ENCODE measurements at places on chromosomes 3 and 15.

DNA sequence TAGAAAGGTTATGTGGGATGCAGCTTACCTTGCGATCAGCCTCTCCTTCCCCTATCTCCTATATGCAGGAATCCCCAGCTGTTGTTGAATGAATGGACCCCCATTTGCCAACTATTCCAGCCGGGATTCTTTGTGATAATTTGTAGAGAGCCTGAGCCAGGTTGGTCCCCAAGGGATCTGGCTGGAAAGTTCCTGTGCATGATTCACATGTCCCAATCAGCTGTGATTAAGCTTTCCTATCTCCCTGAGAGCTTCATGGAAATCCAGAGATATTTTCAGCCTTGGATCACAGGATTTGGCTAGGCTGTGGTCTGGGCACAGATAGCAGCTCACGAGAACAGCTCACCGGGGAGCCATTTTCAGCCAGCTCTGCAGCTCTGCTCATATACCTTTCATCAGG, 76.7 kb downstream of the ARNT2 start:
- DNase-seq, result peak; percentile 92

GRCh38 chr3:113232342-113232741, 21.0 kb downstream of the BOC start:
- no peak for DNase-seq

- no peak for DNase-seq
Measured at GRCh38 chr15:41974041-41974440, 1.7 kb upstream of the EHD4 start.

- DNase-seq, result peak; percentile 92
Measured at GRCh38 chr3:42061713-42062380, 29.3 kb upstream of the TRAK1 start.

GRCh38 chr3:13716540-13717221, 163.2 kb downstream of the WNT7A start:
- DNase-seq, result no peak

DNA sequence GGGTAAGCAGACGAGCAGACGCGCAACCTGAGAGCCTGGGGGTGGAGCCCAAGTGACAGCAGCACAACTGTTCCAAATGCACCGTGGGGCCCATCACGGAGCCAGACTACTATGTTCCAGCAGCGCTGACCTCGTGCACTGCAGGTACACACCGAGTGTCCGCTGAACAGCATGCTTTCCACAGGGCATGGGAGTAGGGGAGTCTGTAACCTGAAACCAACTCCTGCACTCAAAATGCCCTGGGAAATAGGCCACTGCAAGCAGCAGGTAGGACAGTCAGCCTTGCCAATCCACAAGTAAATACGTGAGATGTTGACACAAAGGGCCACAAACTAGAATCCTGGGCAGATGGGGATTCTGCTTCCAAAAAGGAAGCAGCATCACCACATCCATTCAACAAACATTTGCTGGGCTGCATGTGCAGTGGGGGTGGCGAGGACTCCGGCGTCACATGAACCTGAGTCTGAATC, 73.9 kb downstream of the TBC1D2B start:
- no peak for DNase-seq

DNA sequence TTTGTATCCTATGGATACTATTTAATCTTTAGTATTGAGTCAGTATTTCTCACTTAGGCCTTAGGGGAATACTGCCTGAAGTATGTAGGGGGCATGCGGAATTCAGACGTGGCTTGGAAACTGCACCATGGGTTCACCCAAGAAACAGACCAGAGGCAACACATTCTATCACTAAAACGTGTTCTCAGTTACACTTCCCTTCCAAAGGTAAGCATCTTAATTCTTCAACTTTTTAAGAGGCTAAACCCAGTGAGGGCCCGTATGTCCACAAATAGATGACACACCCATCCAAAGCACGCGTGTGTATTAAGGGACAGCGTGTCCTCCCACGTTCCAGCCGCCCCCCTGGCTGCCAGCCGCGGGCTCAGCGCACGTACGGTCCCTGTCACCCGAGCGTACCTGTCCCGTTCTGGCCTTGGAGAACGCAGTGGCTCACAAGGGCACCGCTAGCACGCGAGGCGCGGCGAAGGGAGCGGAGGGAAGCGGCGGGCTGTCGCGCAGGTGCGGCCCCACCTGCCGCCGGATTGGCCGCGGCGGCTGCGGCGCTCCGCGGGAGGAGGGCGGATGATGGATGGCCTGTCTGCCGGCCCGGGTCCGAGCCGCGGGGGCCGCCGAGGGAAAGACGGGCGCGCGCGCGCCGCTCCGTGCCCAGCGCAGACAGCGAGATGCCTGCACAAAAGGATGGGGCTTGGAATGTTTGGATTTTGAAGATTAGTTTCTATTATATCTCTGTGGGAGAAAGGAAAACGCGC, 1003.9 kb upstream of the NR2F2 start:
- DNase-seq, result no peak

- DNase-seq, result peak; percentile 48
Measured at GRCh38 chr15:55587321-55588069, 650 bp downstream of the PYGO1 start.

- peak; percentile 55 for DNase-seq
Measured at GRCh38 chr3:119322021-119322834, 28.0 kb downstream of the ARHGAP31 start.

- no peak for DNase-seq
Measured at GRCh38 chr3:44883213-44883955, 9.0 kb downstream of the TGM4 start.

DNA sequence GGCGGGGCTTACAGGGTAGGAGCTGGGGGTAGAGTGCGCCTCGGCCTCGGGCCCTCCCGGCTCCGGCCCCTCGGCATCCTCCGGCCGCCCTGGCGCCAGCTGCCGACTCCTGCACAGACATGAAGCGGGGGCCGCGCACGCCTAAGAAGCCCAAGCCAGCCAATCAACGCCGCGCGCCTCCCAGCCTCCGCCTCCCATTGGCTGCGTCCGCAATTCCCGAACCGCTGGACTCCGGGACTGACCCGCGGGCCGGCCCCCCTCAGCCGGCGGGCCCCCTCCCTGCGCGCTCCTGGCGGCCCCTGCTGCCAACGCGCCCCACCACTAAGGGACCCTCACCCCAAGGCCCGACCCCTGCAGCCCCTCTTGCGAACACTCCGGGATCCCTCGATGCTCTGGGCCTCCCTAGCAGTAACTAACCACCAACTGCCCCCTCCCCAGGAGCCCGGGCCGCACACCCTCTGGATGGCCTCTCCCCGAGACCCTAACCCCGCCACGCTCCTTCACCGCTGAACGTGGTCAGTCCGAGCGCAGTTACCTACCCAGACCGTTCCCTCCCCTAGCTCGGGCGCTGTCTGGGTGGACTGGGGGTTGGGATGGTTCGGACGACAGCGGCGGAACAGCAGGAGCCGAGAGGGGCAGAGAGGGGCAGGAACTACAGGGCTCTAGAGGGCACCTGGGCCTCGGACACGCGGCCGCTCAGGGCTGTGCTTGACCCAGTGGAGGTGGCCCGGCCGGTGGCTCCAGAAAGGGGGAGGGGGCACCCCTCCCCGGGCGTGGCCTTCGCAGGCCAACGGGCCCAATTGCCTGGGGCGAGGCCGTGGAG, 5.0 kb downstream of the GATA2 start:
- DNase-seq, result peak; percentile 80

GRCh38 chr15:28934645-28935044, 48.9 kb downstream of the APBA2 start:
- no peak for DNase-seq

DNA sequence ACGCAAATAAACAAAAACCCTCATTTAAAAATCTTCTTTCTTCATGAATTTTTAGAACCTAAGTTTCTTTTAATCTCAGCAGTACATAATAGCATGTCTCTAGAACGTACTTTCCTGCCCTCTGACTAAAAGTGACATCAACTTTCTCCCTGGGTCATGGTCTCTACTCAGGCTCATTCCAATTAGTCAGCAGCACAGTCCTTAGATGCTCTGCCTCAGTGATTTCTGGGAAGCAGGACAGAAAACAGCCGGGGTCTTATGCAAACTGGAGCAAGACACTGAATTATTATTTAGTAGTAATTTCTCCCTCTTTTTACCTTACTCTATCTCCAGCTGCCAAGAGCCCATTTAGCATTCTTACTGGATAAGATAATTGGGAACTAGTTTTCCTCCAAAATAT, 365.2 kb downstream of the TUSC7 start:
- no peak for DNase-seq

DNA sequence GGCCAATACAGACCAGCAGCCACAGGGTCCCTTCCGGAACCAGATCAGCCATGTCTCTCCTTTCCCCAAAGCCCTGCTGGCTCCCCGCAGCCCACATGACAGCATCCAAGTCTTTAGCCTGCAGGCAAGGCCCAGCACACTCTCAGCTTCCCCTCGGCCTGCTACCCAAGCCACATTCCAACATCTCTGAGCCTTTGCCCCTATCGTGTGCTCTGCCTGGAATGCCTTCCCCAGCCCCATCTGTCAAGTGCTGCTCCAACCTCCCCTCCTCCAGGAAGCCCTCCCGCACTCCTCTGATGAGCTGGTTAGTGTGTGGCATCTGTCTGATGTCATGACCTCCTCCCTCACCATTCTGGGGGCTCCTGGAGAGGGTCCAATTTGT, 8.5 kb downstream of the PLXND1 start:
- no peak for DNase-seq

GRCh38 chr3:32568953-32569352, 1.7 kb downstream of the DYNC1LI1 start:
- no peak for DNase-seq

DNA sequence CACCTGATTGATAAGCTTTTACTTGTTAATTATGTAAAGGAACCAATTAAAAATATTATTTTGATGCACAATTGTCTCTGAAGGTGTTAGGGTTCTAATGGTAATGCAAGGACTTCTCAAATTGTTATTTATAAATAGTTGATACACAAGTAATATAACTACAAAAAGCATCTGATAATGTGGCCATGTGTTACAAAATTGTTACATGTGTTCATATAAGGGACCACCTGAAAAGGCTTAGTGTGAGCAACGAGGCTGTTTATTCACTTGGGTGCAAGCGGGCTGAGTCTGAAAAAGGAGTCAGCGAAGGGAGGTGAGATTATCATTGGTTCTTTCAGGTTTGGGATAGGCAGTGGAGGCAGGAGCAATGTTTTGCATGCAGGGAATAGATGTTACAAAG, 421.9 kb upstream of the CADM2 start:
- no peak for DNase-seq

- DNase-seq, result no peak
Measured at GRCh38 chr15:89197503-89197971, 23.8 kb downstream of the RLBP1 start.

- no peak for DNase-seq
Measured at GRCh38 chr3:37756311-37756710, 105.4 kb upstream of the CTDSPL start.

- peak; percentile 39 for DNase-seq
Measured at GRCh38 chr3:30286811-30287210, 319.6 kb upstream of the TGFBR2 start.

- DNase-seq, result no peak
Measured at GRCh38 chr3:39413691-39414420, 7.3 kb downstream of the RPSA start.

- no peak for DNase-seq
Measured at GRCh38 chr15:62075595-62076277, 9.0 kb downstream of the C2CD4A start.

- DNase-seq, result peak; percentile 59
Measured at GRCh38 chr3:149199474-149199873, 22.2 kb downstream of the CP start.

DNA sequence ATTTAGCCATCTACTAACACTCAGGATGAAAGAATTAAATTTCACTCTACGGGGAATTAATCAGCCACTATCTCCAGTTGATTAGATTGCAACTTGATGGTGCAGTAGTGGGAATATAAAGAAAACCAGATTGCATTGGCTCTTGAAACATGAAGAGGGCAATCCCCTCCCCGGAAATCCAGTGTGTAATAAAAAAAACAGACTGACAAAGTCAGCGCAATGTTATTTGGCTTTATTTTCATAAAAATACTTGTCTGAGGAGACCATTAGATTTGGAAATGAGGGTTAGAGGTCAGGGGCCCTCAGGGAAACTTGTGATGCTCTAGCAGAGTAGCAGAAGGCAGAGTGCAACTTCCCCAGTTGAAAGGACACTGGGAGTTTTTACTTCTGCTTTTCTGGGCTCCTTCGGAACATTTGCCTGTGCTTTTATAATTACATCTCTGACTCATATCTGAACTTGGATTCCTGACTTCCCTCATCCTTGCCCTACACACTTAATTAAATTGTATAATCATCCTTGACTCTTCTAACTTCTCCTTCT, 326.8 kb downstream of the TUSC7 start:
- no peak for DNase-seq

DNA sequence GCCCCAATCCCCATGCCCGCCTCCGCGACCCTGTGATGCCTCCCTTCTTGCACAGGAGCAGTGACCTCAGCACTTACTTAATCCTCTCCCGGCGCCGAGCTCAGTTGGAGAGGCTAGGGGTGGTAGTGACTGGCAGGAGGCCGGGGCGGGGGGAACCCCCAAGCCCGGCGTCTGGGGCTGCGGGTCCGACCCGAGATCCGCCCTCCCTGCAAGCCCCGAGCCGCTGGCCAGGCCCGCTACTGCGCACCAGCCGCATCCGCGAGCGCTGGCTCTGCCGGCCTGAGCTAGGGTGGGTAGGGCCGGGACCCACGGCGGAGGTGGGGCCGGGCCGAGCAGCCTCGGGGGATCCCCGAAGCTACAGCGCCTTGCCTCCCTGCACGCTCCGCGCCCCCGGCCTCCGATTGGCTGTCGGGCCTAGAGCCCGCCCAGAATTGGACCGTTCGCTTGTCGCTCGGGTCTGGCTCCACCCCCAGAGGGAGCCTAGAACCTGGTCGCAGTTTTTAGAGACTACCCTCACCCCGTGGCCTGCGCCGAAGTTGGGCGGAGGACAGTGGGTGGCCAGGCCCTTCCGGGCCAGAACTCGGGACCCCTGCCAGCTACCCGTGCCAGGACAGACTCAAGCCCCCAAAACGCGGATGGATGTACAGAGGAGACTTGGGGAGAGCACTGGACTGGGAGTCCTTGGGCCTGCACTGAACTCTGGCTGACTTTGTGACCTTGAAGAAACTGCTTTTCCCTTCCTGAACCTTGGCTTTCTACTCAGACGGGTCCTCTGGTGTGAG, at the start of gene C3orf18:
Gene C3orf18, minus strand, starts transcription at position 362 of the 782 bp plus-strand sequence. CDS start 2,048 bp downstream, outside the sequence.
- peak; percentile 91 for DNase-seq

GRCh38 chr15:83993591-83993990, 242.0 kb upstream of the GOLGA6L4 start:
- DNase-seq, result no peak

- DNase-seq, result no peak
Measured at GRCh38 chr3:100033184-100033583, 81.1 kb downstream of the FILIP1L start.

DNA sequence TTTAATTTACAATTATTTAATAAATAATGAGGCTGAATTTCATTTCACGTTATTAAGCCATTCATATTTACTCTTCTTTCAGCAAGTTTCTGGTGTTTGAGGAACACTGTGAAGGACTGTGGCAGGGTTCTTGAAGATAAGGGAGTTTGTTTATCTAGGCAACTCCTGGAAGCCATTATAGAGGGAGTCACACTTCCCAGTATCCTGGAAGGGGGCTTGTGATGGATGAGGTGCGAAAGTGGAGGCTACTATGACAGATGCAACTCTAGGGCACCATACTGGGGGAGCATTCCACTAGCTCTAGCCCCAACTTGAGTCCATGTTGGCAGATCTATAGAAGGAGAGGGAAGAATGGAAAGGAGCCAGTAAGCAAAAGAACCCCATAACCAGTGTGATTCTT, 14.4 kb downstream of the CNOT10 start:
- no peak for DNase-seq

Data from HCEC 1CT (cell line).